ENCODE measurements at places on chromosomes 3 and 15. TPM values are rescaled to one million over a fixed set of nuclear protein-coding genes. Genes with fewer than 3 reads are reported as not detected.

- no peaks in the 10 kb centered on the region for H3K27me3 ChIP-seq
- H3K36me3 ChIP-seq, result no peaks in the 10 kb centered on the region
- H3K4me1 ChIP-seq, result peaks cover 6% of the 10 kb centered on the region
- no peak overlapping the region for H3K4me3 ChIP-seq
- no peak overlapping the region for H3K27ac ChIP-seq
Observed at GRCh38 chr15:96053031-96053780, 277.3 kb upstream of the NR2F2 start.

DNA sequence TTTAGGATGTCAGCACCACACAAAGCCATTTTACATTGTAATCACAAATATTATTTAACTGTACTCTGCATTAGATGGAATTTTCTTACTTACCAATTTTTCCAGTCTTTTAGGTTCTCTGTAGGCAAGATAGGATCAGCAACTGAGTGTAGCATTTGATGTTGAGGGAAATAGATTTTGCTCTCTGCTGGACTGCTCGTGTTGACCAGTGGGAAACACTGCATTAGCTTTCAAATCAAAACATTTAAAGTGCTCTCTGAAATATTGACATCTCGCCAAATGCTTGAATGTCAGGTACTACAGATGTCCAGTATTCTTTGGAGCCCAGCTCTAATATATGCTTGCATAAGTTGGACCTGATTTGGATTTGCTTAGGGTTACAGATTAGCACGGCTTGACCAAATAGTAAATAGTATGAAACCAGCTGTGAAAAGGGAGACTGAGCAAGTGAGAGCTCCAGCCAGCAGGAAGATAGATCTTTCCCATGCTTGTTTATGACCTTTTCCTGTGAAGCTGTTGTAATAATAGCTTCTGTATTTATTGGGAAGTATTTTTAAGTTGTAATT is 29.5 kb downstream of the P2RY14 start:
- H3K36me3 ChIP-seq, result no peaks in the 10 kb centered on the region
- no peak for DNase-seq
- no peaks in the 10 kb centered on the region for H3K27me3 ChIP-seq
- H3K4me3 ChIP-seq, result no peak overlapping the region

- H3K36me3 ChIP-seq, result no peaks in the 10 kb centered on the region
- H3K27ac ChIP-seq, result no peak overlapping the region
- H3K4me3 ChIP-seq, result no peak overlapping the region
- DNase-seq, result peak; percentile 77
- H3K4me1 ChIP-seq, result no peaks in the 10 kb centered on the region
Observed at GRCh38 chr15:39213385-39213840, 367.5 kb upstream of the THBS1 start.

DNA sequence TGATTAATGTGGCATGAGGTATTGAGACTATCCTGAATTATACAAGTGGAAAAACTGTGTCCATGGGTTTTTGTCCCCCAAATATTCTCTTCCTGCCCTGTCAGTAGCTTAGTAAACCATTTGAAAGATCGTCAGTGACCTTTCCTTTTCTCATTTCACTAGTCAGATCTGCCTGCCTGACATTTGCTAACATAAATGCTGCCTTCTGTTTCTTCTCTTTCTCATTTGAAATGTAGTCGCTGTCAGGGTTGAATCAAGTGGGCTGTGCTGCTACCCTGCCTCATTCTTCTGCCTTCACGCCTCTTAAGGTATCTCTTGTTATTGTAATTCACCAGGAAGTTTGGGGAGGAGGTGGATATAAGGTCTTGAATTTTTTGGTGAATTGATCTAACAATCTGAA is 67.5 kb downstream of the LRCH3 start:
- no peaks in the 10 kb centered on the region for H3K27me3 ChIP-seq
- DNase-seq, result no peak
- H3K4me1 ChIP-seq, result no peaks in the 10 kb centered on the region
- H3K4me3 ChIP-seq, result no peak overlapping the region
- H3K27ac ChIP-seq, result no peak overlapping the region

Gene LTK
- total RNA-seq, result not detected

GRCh38 chr15:53827355-53827754 is 67.9 kb upstream of the WDR72 start:
- no peak for DNase-seq
- H3K27me3 ChIP-seq, result no peaks in the 10 kb centered on the region
- H3K4me1 ChIP-seq, result peaks cover 7% of the 10 kb centered on the region
- no peaks in the 10 kb centered on the region for H3K36me3 ChIP-seq
- H3K27ac ChIP-seq, result no peak overlapping the region

Gene SUSD5
- total RNA-seq, result 2.3 TPM

DNA sequence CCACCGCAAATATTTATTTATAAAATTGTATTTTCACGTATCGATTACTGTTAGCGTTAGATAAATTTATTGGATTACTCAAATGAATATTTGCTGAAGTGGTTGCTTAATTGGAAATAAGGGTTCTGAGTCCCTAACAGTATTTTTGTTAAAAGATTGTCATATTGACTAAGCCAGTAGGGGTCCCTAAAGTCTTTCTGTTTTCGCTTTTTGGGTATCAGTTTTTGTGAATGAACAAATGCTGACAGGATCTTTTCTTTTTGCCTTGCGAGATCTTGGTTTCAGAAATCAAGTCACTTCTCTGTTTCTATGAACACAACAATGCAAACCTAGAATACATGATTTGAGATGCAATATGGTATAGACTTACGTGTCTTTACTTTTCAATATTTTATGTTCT is 7.1 kb downstream of the RAD51 start:
- H3K27me3 ChIP-seq, result no peaks in the 10 kb centered on the region
- H3K27ac ChIP-seq, result no peak overlapping the region
- H3K4me1 ChIP-seq, result no peaks in the 10 kb centered on the region
- H3K4me3 ChIP-seq, result no peak overlapping the region
- no peak for DNase-seq

DNA sequence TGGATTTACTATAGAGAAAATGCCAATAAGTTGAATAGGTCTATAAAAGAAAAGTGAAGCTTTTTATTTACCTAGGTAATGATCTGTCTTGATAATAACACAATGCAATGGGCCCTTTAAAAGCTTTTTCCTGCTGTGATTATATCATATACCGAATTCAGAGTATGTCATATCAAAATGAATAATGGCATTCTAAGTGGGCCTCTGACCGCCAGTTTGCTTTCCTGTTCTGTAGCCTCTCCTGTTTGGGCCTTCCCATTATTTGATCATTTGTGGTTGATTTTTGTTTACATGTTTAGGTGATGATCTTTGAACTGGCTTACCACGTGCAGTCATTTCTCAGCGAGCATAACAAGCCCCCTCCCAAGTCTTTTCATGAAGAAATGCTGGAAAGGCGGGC is 14.9 kb downstream of the EIF2AK4 start:
- H3K4me1 ChIP-seq, result peaks cover 9% of the 10 kb centered on the region
- H3K36me3 ChIP-seq, result peaks cover 44% of the 10 kb centered on the region
- no peak for DNase-seq
- H3K4me3 ChIP-seq, result no peak overlapping the region
- no peak overlapping the region for H3K27ac ChIP-seq

DNA sequence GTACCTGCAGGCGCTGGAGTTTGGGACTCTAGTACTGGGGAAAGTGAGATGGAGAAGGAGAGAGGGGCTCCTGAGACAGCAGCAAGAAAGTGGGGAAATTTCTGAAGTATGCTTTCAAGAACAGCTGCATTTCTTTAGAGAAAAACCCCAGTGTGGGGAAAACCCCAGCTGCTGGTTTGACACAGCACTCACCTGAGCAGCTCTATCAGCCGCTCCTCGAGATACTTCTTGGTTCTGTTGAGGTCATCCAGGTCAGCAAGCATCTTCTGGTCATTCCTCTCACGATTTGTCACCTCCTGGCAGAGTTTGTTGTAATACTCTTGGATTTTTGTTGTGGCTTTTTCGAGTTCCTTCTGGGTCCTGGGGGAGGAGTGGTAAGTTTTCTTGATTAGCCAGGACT is 18.8 kb downstream of the CXCR6 start:
- no peak overlapping the region for H3K4me3 ChIP-seq
- peaks cover 63% of the 10 kb centered on the region for H3K36me3 ChIP-seq
- no peak for DNase-seq
- no peaks in the 10 kb centered on the region for H3K27me3 ChIP-seq
- H3K27ac ChIP-seq, result no peak overlapping the region
- H3K4me1 ChIP-seq, result peaks cover 16% of the 10 kb centered on the region

- H3K4me1 ChIP-seq, result no peaks in the 10 kb centered on the region
- H3K4me3 ChIP-seq, result no peak overlapping the region
- H3K36me3 ChIP-seq, result no peaks in the 10 kb centered on the region
- no peak overlapping the region for H3K27ac ChIP-seq
Observed at GRCh38 chr3:52144034-52144795, 10.0 kb downstream of the POC1A start.

DNA sequence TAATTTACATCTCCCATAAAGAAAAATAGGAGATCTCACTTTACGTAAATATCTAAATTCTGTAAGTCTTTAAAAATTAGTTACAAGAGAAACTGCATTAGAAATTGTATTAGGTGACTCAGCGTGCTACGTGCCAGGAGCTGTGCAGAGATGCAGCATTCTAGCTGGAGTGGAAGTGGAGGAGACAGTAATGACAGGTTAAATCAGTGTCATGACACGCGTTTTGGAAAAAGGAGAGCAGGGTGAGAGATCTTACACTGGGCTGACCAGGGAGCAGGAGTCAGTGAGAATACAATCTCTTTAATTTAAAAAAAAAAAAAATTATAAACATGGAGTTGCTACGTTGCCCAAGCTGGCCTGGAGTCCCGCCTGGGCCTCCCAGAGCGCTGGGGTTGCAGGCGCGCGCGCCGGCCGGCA is 635 bp downstream of the TUBGCP5 start:
- peak overlapping the region; percentile 31 for H3K4me3 ChIP-seq
- H3K27ac ChIP-seq, result peak overlapping the region; percentile 67
- peaks cover 6% of the 10 kb centered on the region for H3K36me3 ChIP-seq
- H3K27me3 ChIP-seq, result no peaks in the 10 kb centered on the region
- DNase-seq, result no peak

- DNase-seq, result no peak
- peaks cover 12% of the 10 kb centered on the region for H3K4me1 ChIP-seq
- no peak overlapping the region for H3K27ac ChIP-seq
- H3K36me3 ChIP-seq, result no peaks in the 10 kb centered on the region
- H3K4me3 ChIP-seq, result no peak overlapping the region
- H3K27me3 ChIP-seq, result no peaks in the 10 kb centered on the region
Observed at GRCh38 chr15:82643992-82644391, 3.2 kb downstream of the CPEB1 start.

Gene COPG1
- total RNA-seq, result 146 TPM

Gene CCR1
- 3.4 TPM for total RNA-seq

DNA sequence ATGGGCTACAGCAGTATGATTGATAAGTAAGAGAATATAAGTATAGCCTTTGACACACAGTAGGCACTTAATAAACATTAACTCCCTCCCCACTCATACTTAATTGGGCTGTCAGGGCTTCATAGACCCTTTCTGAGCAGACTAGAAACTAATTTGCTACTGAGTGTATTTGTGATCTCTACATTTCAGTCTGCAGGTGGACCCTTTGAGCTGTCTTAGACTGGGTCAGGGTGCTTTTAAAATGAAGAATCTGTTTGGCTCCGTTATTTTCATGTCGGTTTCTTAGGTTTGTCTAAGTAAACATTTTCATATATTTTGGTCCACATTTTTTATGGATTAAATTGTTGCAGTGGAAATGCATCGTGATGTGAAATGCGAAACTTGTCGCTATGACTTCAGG is 50.3 kb upstream of the SELENOK start:
- H3K27ac ChIP-seq, result no peak overlapping the region
- H3K4me1 ChIP-seq, result no peaks in the 10 kb centered on the region
- H3K27me3 ChIP-seq, result no peaks in the 10 kb centered on the region

GRCh38 chr3:70990185-70990584 is 593.3 kb downstream of the FOXP1 start:
- DNase-seq, result no peak
- H3K4me3 ChIP-seq, result no peak overlapping the region
- no peaks in the 10 kb centered on the region for H3K27me3 ChIP-seq

DNA sequence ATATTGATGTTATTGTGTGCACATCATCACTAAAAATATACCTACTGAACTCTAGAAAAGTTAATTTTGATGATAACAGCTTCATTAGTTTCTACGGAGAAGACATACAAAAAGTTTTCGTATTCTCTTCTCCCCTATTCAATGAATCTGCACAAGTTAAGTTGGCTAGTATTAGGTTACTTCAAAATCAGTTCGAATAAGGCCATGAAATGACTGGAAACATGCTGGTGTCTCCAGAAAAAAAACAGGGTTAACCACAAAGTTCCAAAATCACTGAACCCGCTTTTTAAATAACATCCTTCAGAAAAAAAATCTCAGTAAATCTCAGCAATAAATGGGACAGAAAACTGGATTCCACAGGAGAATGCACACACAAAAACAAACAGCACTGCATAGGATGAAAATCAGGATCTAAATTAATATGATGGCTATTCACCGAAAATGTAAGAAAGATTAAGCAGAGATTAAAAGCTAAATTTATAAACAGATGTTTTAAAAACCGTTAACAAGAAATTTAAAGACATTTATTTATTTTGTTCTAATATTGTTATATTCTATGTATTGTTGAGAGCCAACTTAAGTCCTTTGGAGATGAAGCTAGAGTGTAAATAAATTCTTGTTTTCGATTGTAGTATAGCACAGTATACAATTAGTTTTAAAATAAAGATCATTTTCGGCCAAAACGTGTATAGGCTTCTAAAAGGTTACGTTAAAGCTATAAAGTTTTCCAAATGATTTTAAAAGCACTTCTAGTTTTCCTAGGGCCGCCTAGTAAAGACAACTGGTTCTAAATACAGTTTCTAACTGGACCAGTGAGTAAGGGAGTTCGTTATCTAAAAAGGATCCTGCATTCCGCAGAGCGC is 1.0 kb downstream of the IGSF11 start:
- H3K36me3 ChIP-seq, result no peaks in the 10 kb centered on the region
- no peak overlapping the region for H3K27ac ChIP-seq
- H3K4me1 ChIP-seq, result peaks cover 5% of the 10 kb centered on the region
- DNase-seq, result no peak
- no peaks in the 10 kb centered on the region for H3K27me3 ChIP-seq

DNA sequence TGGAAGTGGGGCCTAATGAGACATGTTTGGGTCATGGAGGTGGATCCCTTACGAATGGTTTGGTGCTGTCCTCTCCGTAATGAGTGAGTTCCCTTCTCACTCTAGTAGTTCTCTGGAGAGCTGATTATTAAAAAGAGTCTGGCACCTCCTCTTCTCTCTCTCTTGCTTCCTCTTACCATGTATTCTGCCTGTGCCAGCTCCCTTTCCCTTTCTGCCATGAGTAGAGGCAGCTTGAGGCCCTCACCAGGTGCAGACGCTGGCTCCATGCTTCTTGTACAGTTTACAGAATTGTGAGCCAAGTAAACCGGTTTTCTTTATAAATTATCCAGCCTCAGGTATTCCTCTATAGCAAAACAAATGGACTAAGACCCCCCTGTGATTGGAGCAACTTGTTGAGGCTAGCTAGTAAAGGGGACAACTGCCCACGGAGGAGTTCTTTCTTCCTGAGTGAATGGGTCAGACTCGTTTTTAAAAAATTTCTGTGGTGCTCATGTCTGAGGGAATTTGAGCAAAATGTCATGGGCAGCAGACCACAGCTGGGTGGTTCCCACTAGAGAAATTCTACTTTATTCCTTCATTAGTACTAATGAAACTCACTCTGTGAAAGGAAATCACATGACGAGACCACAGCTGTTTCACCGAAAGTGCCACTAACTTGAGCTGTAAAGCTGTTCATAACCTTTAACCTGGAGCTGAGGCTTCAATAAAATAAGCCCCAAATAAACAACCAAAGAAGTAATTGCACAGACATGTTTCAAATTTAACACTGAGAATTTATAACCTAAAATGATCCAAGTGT is 210.0 kb downstream of the NFKBIZ start:
- H3K27me3 ChIP-seq, result no peaks in the 10 kb centered on the region
- no peaks in the 10 kb centered on the region for H3K4me1 ChIP-seq
- H3K4me3 ChIP-seq, result no peak overlapping the region
- no peak for DNase-seq
- H3K36me3 ChIP-seq, result no peaks in the 10 kb centered on the region
- H3K27ac ChIP-seq, result no peak overlapping the region

Data from thyroid gland (tissue), 4 donors.